Colonic mucosa (tissue), 4 donors: ENCODE measurements at places on chromosomes 11 and 22. TPM values are rescaled to one million over a fixed set of nuclear protein-coding genes. Genes with fewer than 3 reads are reported as not detected.
A peak's percentile ranks its signal among the peaks of the same experiment; 100 is the strongest.

The MFNG gene
- total RNA-seq = 10.7 TPM

- H3K36me3 ChIP-seq = no peaks in the 10 kb centered on the region
- H3K27ac ChIP-seq = no peak overlapping the region
- H3K4me3 ChIP-seq = no peak overlapping the region
- peaks cover 8% of the 10 kb centered on the region for H3K27me3 ChIP-seq
- H3K4me1 ChIP-seq = no peaks in the 10 kb centered on the region
Observed at GRCh38 chr11:33875621-33876294, 16.1 kb downstream of the LMO2 start.

DNA sequence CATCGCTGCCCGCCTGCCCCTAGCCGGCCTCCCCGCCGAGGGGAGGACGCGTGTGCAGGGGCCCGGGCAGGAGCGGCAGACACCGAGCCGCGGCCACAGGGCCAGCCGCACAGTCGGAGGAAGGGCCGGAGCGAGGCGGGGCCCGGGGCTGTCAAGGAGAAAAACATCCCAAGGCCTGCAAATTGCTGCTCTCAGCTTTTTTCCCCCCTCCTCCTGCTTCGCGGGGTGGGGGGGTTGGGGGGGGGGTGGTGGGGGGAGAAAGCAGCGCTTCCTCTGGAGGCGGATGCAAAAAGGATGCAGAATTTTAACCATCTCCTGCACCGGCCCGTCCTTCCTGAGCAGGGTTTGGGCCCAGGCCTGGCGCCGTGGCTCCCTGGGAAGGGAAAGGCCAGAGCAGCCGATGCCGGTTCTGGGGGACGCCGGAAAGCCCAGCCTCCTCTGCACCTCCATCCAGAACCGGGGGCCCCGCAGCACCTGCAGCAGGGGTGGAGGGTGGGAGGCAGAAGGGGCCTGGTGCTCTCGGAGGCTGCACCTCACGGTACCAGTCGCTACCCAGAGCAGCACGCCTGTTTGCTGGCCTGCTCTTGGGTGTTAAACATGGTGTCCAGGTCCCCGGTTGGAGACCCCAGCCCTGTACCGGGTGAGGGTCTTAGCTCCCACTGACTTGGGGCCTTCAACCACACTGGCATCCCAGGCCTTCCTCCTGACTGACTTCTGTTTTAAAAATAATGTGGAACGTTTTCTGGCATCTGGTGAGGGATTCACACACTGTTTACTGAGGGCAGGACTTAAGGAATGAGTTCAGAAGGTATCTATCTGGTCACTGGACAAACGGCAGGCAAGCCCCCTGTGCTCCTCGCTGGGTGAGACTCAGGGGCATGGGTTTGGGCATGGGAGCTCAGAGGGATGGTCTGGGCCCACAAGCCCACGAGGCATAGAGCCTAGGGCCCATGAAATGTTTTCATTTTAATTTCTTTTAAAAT is 77.4 kb upstream of the WNT7B start:
- peak overlapping the region; percentile 62 for H3K4me3 ChIP-seq
- DNase-seq = peak; percentile 68
- H3K27me3 ChIP-seq = no peaks in the 10 kb centered on the region
- peak overlapping the region; percentile 96 for H3K27ac ChIP-seq
- peaks cover 18% of the 10 kb centered on the region for H3K4me1 ChIP-seq

DNA sequence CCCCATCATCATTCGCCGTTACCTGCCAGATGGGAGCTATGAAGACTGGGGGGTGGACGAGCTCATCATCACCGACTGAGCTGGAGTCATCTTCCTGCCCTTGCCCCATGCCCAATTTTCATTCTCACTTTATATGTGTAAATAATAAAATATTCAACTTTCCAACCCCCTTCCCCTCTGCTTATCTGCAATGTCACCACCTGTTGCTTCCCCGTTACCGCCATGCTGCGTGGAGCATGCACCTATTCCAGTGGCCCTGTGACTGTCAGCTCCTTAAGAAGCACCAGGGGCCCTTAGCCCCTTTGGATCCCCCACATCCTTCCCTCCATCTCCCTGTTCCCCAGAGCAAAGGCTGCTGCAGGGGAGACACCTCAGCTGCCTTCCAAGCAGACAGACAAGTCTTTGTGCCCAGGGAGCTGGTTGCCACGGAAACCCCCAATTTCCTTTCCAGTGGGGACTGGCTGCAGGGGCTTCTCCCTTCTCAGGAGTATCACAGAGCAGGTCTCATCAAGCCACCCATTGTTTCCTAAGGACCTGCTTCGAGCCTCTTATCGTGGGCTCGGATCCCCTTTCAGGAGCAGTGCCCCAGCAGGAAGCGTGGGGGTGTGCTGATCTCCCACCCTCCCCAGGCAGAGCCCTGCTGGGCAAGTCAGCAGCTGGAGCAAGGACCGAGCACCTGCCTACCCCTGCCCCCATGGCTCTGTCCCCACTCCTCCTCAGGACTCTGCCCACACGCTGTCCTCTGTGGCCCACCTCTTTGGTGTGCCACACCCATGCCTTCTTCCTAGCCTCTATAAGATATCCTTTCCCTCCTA is 14.3 kb downstream of the POLR2F start:
- no peaks in the 10 kb centered on the region for H3K27me3 ChIP-seq
- no peak overlapping the region for H3K27ac ChIP-seq
- no peaks in the 10 kb centered on the region for H3K4me1 ChIP-seq
- DNase-seq = no peak
- H3K36me3 ChIP-seq = no peaks in the 10 kb centered on the region
- no peak overlapping the region for H3K4me3 ChIP-seq

The LRRC32 gene
- 5.9 TPM for total RNA-seq

GRCh38 chr11:118915941-118916841 is 9.5 kb downstream of the BCL9L start:
- no peaks in the 10 kb centered on the region for H3K36me3 ChIP-seq
- peaks cover 82% of the 10 kb centered on the region for H3K4me1 ChIP-seq
- no peak for DNase-seq
- H3K27me3 ChIP-seq = no peaks in the 10 kb centered on the region
- no peak overlapping the region for H3K4me3 ChIP-seq

The CNTF gene
- 1.8 TPM for total RNA-seq

The CHRM4 gene
- total RNA-seq = 0.42 TPM

DNA sequence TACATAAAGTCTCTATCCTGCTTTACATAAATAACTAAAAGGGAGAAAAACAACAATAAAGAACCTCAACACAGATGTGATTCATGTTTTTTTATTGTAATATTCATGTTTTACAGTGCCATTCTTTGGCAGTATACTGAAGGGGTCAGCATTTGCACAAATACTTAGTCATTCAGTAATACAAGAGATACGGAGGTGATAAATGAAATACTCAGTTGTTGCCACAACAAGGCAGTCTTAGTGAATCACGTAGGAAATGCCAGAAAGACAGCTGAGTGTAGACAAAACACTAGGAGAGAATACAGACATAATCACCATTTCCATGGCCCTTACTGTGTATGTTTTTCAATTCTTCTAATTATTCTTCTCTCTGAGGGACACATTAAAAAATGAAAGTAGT is 910.4 kb downstream of the METTL15 start:
- H3K4me3 ChIP-seq = no peak overlapping the region
- no peaks in the 10 kb centered on the region for H3K27me3 ChIP-seq
- no peaks in the 10 kb centered on the region for H3K4me1 ChIP-seq
- no peaks in the 10 kb centered on the region for H3K36me3 ChIP-seq

The ASCL2 gene
- total RNA-seq = 16.4 TPM

- no peaks in the 10 kb centered on the region for H3K36me3 ChIP-seq
- H3K4me1 ChIP-seq = no peaks in the 10 kb centered on the region
Observed at GRCh38 chr11:99098258-99098657, 77.5 kb downstream of the CNTN5 start.

The GPR83 gene
- not detected for total RNA-seq

DNA sequence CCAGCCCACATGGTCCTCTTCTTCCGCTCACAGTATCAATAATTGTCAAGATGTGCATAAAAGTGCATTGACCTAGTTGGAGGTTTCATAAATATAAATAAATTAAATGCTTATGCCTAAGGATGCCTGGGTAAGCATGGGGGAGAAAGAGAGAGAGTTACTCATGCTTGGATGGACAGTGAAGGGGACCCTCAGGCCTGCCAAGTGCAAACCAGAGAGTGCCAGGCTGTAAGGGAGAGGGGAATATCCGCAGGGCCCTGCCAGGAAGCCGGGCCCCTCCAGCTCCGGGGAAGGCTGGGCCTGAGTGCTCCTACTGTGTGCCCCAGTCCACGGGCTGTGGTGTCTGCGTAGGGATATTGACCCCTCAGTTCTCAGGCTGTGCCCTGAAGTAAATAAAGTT is 214.6 kb downstream of the DSCAML1 start:
- no peaks in the 10 kb centered on the region for H3K4me1 ChIP-seq
- no peak overlapping the region for H3K4me3 ChIP-seq
- H3K27ac ChIP-seq = no peak overlapping the region
- no peak for DNase-seq
- no peaks in the 10 kb centered on the region for H3K36me3 ChIP-seq

GRCh38 chr11:72704028-72704782 is 30.0 kb upstream of the PDE2A start:
- no peak for DNase-seq
- peaks cover 15% of the 10 kb centered on the region for H3K36me3 ChIP-seq

DNA sequence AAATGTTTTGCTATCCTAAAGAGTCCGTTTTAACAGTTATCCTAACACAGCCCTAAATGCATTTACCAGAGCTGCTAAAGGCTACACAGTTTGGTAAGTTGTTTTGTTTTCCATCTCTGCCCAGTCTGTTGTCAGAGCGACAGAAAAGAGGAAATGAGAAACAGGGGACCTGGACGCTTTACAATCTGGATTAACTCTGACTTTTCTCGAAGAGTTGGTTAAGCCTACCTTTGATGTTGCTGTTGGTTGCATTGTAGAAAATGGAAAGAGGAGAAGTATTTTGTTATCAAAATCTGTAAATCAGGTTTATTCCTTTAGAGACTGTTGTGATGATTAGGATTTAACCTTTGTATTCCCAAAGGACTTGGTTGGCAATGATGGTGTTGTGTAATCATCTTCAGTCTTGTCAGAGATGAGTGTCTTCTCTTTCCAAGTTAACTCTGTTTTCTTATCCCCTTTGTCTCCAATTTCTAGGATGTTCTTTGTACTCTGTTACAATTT is 481 bp downstream of the ANGPTL5 start:
- H3K36me3 ChIP-seq = no peaks in the 10 kb centered on the region
- H3K27me3 ChIP-seq = no peaks in the 10 kb centered on the region
- DNase-seq = no peak
- peak overlapping the region; percentile 79 for H3K4me3 ChIP-seq
- peaks cover 7% of the 10 kb centered on the region for H3K4me1 ChIP-seq

GRCh38 chr22:22418163-22418549 is 90.4 kb downstream of the ZNF280B start:
- no peak overlapping the region for H3K27ac ChIP-seq
- DNase-seq = no peak
- no peaks in the 10 kb centered on the region for H3K27me3 ChIP-seq
- no peaks in the 10 kb centered on the region for H3K4me1 ChIP-seq
- H3K36me3 ChIP-seq = no peaks in the 10 kb centered on the region

The SLCO2B1 gene
- total RNA-seq = 37.6 TPM

DNA sequence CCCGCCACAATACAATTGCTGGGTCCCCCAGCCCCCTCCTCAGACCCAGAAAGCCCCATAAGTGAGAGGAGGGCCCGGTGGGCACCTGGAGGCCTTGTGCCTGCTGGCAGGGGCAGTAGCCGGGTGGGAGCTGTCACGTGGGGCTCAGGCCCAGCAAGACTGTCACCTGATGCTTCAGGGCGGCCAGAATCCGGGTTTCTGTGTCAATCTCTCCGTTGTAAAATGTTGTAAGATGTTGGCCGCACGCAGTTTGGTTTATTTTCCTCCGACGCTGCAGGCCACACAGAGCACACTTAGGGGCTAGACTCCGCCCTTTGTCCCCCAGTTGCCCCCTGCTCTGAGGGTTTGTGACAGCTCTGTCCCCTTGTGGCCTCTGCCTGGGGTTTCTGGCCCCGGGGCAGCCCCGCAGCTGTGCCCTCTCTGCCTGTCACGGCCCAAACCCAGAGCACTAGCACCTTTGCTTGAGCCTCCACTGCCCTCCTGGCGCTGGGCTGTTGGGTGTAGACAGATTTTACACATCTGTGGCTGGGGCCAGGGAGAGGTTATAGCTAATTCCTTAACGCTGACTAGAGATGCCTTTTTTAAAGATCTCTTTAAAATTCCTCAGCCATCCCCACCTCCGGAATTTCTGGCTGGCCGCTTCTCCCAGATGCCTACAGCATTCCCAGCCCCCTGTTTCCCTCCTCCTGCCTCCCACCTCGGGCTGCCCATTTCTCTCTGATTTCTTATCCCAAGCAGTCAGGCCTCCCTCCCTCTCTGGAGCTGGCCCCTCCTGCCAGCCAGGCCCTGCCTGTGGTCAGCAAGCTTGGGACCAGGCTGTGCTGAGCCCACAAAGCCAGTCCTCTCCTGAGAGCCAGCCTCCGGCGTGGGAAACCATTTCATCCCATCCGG is 3.2 kb upstream of the PRR5 start:
- DNase-seq = no peak
- peaks cover 8% of the 10 kb centered on the region for H3K4me1 ChIP-seq
- H3K27ac ChIP-seq = no peak overlapping the region
- H3K4me3 ChIP-seq = no peak overlapping the region

DNA sequence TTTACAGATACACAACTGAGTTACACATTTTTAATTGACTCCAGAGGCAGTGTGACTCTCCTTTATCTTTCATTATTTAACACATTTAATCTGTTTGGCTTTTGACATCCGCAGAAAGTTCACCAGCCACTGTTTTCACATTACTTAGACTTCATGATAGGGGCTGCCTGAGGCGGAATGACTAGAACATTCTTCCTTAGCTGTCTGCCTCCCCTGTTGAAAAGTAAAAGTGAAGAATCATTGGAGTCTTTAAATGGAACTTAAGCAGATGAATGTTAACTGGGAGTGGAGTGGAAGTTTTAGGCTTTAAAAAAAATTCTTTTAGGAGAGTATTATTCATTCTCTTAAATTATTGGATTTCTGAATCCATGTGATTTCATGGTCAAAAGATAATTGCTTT is 229.2 kb upstream of the MTNR1B start:
- no peak overlapping the region for H3K4me3 ChIP-seq
- DNase-seq = no peak
- H3K4me1 ChIP-seq = no peaks in the 10 kb centered on the region
- no peak overlapping the region for H3K27ac ChIP-seq
- no peaks in the 10 kb centered on the region for H3K36me3 ChIP-seq

DNA sequence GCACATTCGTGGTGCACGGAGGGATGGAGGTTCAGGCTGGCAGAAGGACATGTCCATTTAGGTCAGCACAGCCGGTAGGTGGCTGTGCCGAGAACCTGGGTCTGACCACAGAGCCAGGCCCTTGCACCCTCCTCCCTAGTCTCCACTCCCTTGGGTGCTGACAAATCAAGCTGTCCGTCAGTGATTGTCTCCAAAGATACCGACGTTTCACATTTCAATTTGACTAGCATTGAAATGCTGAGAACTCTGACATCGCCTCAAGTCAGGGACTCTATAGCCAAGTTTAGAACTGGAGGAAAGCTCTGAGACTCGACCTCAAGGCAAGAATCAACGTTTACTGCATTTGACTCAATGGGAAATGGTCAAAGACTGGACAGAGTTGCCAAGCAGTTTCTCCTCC is 1321.1 kb downstream of the TBC1D22A start:
- no peak for DNase-seq
- no peaks in the 10 kb centered on the region for H3K27me3 ChIP-seq
- no peak overlapping the region for H3K27ac ChIP-seq
- no peaks in the 10 kb centered on the region for H3K4me1 ChIP-seq
- H3K36me3 ChIP-seq = no peaks in the 10 kb centered on the region
